ENCODE measurements at places on chromosomes 4 and X.

- no peak for DNase-seq
Observed at GRCh38 chr4:153555730-153556434, 89.7 kb downstream of the TMEM131L start.

DNA sequence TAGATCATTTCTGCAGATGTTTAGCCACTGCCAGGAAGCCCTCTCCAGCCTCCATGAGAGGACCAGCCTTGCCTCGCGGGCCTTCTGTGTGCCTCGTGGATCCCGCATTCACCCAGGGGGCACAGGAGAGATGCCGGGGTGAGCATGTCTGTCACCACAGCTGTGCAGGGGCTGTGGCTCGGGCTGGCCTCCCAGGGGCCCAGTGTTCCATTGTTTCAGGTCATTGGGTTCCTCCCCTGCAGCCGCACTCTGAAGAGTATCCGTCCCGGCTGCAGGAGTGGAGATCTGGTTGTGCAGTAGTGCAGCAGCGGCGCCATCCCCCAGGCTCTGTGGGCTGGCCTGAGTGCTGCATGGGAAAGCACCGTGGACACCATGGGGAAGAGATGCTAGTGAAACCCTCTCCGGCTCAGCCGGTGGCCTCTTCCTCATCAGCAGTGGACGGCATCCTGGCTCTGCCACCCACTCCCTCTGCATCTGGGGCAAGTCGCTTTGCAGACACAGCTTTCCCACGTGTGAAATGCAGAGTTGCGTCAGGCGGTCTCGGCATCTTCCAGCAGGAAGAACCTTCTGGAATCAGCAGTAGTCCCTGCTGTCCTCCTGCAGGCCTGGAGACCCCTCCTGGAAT is 29.1 kb downstream of the TBC1D14 start:
- DNase-seq = no peak

DNA sequence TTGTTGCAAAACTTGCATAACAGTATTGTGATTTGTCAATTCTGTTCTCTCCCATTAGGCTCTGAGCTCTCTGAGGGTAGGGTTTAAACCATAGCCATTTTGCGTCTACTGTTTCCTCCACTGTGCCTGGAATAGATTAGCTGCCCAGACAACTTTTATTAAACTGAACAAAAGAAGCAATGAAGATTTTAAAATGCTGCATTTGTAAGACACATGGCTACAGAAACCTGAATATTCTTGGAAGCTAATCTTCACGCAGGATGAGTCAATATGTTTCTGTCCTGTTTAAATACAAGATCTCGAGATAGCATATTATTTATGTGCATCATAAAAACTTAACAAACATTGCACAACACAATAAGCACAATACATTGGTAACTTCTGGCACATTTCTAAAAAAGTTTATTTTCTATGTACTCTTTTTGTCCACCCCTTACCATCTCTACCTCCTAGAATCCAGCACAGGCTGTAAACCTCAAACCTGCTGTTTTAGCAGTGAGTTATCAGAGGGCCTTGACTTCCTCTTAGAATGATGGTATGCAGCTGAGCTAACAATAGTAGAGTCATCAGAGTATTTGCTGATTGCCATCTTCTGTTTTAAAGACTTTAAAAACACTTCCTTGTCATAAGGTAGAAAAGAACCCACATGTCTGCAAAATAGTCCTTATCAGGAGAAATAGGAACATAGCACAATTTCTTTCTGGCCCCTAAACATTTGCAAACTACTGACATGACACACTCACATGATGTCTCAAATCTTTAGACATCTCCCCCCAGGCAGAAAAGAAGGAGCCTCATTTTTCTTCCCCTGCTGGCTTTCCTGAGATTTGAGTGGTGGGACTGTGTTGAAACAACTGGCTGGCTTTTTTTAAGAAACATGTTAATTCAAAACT is 10.6 kb upstream of the CCNG2 start:
- no peak for DNase-seq

DNA sequence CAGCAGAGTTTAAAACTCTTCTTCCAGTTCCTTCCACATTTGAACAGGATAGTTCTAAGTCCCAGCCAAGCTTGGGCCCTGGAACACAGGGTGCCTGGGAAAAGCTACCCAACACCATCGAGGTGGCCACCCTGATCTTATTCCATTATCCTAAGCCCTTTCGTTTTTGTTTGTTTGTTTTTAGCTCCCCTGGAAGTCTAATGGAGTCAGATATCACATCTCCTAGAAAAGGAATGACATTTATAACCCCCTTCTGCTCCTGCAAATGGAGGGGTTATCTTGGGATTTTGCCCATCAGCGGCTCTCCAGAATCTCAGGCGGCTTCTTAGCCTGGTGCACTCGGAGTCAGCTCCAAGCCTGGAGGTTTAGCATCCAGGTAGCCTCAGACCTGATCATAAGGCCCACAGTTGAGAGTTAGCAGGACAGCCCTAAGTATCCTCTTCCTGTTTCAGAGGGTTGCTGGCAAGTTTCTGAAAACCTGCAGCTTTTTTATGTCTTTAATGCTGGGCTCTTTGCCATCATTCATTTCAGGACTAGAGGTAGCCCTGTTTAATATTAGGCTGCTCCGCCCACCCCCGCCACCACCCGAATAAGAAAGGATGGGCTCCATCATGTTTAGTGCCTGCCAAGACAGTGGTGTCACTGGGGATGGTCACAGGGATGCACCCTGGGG is 230.0 kb upstream of the LNX1 start:
- no peak for DNase-seq

- DNase-seq = no peak
Observed at GRCh38 chr4:89744914-89745313, 92.0 kb downstream of the SNCA start.

GRCh38 chr4:163476761-163477438 is 3.3 kb upstream of the TKTL2 start:
- DNase-seq = no peak

DNA sequence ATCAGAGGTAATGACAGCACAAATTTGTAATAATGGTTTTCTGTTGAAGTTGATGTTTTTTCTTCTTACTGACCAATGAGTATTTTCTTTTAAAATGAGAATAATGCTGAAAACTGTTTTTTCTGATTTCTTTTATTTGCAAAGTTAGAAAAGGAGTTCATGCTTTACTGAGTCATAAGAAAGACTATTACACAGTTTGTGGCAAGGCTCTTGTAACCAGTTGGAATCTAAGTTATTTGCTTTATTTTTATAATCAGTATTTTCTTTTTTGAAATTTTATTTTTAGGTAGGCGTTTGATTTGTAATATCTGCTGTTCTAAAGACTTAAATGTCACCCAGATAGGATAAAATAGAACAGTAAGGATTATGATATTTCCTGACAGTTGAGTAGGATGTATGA is 25.5 kb downstream of the ANAPC4 start:
- no peak for DNase-seq

GRCh38 chr4:55125087-55125721 is at the start of gene KDR:
Gene KDR (minus strand): TSS chr4:55125595. CDS start chr4:55125293, 302 bp downstream.
- DNase-seq = no peak

DNA sequence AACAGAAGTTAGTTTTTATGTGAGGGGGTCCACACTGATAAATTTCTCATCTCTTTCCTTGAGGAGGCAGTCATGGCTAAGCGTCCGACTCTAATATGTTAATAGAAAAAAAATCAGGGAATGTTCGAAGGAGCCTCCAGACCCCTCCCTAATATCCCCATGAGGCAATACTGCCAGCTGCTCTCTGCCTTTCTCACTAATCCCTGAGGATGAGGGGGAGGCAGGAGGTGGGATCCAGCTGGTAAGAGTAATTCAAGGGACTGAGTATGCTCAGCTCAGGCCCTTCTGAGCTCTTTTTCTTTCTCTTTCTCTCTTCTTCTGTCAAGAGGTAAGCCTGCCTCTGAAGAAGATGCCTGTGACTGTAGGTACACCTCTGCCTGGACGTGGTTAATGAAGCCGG is 51.7 kb downstream of the PIR start:
- DNase-seq = no peak

GRCh38 chr4:80897537-80898303 is 132.8 kb upstream of the BMP3 start:
- no peak for DNase-seq

GRCh38 chr4:26031704-26032103 is 117.7 kb downstream of the SMIM20 start:
- DNase-seq = no peak

GRCh38 chr4:163598489-163598888 is 104.0 kb downstream of the TMA16 start:
- no peak for DNase-seq

DNA sequence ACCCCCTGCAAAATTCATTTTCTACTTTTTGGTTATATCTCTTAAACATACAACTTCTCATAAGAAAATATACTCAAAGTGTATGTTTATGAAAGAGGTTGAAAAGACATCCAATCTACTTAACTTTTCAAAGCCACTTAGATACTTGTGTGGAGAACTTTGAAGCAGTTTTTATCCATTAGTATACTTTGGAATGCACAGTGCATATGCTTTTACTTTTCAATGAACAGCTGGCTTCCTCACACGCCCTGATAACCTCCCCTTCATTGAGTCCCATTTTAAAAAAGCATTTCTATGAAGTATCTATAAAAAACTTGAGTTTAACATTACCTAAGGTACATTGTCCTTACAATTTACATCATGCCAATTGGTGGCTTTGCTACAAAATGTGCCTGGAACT is 73.8 kb downstream of the VEGFC start:
- DNase-seq = no peak
